Sigmoid colon (tissue), 7 donors: ENCODE measurements at places on chromosomes 2 and 18. TPM values are rescaled to one million over a fixed set of nuclear protein-coding genes. Genes with fewer than 3 reads are reported as not detected.

DNA sequence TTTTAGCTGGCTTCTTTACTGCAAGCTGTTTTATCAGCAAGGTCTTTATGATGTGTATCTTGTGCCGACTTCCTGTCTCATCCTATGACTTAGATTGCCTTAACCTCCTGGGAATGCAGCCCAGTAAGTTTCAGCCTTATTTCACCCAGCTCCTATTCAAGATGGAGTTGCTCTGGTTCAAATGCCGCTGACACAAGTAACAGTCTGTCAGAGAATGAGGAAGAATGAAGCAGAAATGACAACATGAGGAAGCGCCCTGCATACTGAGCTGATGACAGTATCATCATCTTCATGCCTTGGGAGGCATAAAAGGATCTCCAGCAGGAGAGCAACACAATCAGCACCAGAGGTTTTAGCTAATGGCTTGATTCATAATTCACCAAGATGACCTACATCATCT lies 309.4 kb downstream of the NBAS start:
- no peaks in the 10 kb centered on the region for H3K27me3 ChIP-seq
- no peaks in the 10 kb centered on the region for H3K36me3 ChIP-seq
- no peak overlapping the region for H3K4me3 ChIP-seq
- no peaks in the 10 kb centered on the region for H3K4me1 ChIP-seq
- no peak for DNase-seq

- H3K27ac ChIP-seq: no peak overlapping the region
- H3K36me3 ChIP-seq: no peaks in the 10 kb centered on the region
- no peak overlapping the region for H3K4me3 ChIP-seq
- H3K27me3 ChIP-seq: no peaks in the 10 kb centered on the region
- DNase-seq: no peak
These were observed 592.0 kb downstream of the LRRTM4 start for GRCh38 chr2:76930056-76930744.

The MXD1 gene
- 7.5 TPM for total RNA-seq

The ASTL gene
- total RNA-seq: not detected

DNA sequence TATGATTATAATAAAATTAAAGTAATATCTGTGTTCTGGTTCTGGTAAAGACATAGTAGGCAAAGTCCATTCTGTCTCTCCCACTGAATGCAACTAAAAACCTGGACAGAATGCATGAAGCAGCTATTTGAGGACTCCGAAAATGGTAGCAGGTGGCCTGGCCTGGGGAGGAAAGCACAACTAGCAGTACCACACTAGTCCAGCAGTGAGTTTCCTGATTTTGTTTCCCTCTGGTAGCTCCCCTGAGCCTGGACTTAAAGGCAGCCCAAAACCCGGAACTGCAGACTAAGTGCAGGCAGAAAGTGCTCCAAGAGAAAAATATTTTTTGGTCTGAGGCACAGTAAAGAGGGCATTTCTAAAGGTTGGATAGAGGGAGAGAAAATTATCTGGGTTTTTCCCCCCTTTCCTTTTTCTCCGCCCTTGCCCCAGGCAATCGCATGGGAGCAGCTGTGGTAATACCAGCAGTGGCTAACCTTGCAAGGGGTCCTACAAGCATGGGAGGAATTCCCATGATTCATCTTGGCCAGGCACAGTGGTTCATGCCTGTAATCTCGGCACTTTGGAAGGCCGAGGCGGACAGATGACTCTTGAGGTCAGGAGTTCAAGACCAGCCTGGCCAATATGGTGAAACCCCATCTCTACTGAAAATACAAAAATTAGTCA lies 32.3 kb downstream of the ASXL2 start:
- H3K27me3 ChIP-seq: no peaks in the 10 kb centered on the region
- no peak for DNase-seq
- no peak overlapping the region for H3K4me3 ChIP-seq
- peaks cover 5% of the 10 kb centered on the region for H3K36me3 ChIP-seq
- H3K27ac ChIP-seq: no peak overlapping the region
- no peaks in the 10 kb centered on the region for H3K4me1 ChIP-seq

The NAPG gene
- 43.5 TPM for total RNA-seq

DNA sequence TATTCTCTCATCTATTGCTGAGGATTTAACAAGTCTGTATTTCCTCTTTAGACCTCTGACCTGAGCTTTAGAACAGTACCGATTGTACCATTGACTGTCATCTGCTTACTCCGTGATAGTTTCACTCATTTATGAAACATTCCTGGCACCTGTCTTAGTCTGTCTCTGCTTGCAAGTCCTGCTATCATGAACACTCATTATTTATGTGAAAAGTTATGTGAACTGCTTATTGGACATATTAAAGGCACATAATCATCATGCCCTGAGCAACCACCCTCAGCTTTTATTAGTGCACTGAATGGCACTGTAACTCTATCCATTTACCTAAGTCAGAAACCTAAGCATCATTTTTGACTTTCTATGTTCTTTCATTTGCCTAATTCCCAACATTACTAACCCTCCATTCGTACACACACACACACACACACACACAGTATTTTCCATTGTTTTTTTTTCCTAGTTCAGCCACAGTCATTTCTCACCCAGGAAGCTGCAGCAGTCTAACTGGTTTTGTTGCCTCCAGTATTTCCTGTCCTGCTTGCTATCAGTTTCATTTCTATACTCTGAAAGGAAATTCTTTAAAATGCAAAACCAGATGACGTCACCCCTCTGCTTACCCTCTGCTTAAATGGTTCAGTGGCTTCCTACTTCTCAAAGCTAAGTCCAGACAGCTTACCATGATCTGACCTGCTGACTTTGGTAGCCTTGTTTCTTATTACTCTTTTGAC lies 146.1 kb downstream of the HAUS1 start:
- no peak overlapping the region for H3K4me3 ChIP-seq
- H3K4me1 ChIP-seq: peaks cover 43% of the 10 kb centered on the region
- H3K27ac ChIP-seq: no peak overlapping the region

The TRAF3IP1 gene
- total RNA-seq: 17.5 TPM

- H3K4me1 ChIP-seq: no peaks in the 10 kb centered on the region
- H3K36me3 ChIP-seq: no peaks in the 10 kb centered on the region
- no peak for DNase-seq
These were observed 105.1 kb downstream of the SLC8A1 start for GRCh38 chr2:40346535-40347354.

The CNGA3 gene
- total RNA-seq: 8.6 TPM

The COPS7B gene
- total RNA-seq: 17.6 TPM

GRCh38 chr18:50183556-50183955 lies 11.4 kb downstream of the MYO5B start:
- no peak overlapping the region for H3K4me3 ChIP-seq
- H3K4me1 ChIP-seq: no peaks in the 10 kb centered on the region
- no peaks in the 10 kb centered on the region for H3K27me3 ChIP-seq
- no peaks in the 10 kb centered on the region for H3K36me3 ChIP-seq

The ARMC9 gene
- total RNA-seq: 95.3 TPM

- H3K4me3 ChIP-seq: no peak overlapping the region
- H3K4me1 ChIP-seq: no peaks in the 10 kb centered on the region
- no peak overlapping the region for H3K27ac ChIP-seq
- DNase-seq: no peak
- peaks cover 15% of the 10 kb centered on the region for H3K36me3 ChIP-seq
These were observed 35.1 kb downstream of the SLC30A6 start for GRCh38 chr2:32200814-32201213.

The METTL4 gene
- 5.7 TPM for total RNA-seq

The MOCOS gene
- 1.4 TPM for total RNA-seq

The CROCC2 gene
- not detected for total RNA-seq

DNA sequence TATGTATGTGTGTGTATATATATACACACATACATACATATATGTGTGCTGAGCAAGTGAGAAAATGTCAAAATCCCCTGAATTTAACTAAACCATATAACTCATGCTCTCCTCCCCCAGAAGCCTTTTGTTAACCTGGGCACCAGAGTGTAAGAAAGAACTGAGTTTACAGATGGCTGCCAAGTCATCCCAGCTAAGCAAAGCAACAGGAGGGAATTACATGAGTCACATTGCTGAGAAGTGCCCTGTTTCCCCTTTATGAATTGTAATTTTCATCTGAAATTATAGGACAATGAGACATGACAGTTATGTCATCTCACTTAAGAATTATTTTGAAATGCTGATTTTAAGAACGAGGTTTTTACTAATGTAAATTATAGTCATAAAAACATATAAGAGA lies 29.9 kb downstream of the SCN7A start:
- no peaks in the 10 kb centered on the region for H3K27me3 ChIP-seq
- no peak overlapping the region for H3K4me3 ChIP-seq
- H3K36me3 ChIP-seq: peaks cover 5% of the 10 kb centered on the region
- no peaks in the 10 kb centered on the region for H3K4me1 ChIP-seq
- no peak for DNase-seq
- H3K27ac ChIP-seq: peak overlapping the region; percentile 47

DNA sequence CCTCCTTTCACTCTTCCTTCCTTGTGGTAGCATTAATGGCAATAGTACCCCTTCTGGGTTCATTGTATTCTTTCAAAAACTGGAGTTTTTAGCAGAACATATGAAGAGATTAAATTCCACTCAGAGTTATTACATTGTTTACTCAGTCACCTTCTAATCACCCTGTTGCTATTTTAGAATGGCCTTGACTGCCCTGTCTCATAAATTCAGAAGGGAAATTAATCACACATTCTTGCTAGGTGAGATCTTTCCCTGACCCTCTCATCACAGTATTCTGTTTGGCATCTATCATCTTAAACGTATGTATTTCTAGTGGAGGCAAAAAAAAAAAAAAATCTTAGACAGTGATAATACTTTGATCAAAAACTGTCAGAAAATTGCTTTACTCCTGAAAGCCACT lies 760.4 kb downstream of the ADCYAP1 start:
- H3K4me1 ChIP-seq: no peaks in the 10 kb centered on the region
- no peaks in the 10 kb centered on the region for H3K36me3 ChIP-seq
- H3K4me3 ChIP-seq: no peak overlapping the region
- no peaks in the 10 kb centered on the region for H3K27me3 ChIP-seq
- DNase-seq: no peak

DNA sequence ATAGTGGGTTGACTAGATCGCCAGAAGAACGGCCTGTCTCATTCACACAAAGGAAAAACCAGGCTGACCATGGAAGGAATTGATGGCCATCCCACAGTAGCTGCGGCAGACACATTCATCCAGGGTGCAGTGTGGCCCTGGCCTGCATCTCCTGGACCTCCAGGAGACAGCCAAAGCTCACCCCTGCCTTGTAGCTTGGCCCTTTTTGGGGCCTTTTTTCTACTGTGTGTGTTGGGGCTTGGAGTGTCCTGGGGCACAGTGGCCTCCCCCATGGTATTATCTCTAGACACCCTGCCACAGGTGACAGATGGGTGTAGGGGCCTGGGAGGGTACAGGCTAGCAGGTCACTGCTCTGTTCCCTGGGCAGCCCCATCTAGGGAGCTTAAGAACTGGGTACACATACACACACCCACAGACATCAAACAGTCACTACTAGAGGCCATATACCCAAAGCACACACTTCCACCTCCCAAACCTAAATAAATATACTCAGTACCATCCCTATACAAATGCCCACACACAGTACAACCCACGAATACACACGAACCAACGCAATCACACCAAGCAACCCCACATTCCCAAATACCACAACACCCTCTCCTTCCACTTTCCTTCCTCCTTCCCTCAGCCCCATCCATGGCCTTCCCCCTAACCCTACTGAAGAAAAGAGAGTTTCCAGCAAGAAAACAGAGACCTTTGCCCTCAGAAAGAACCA lies 8.6 kb downstream of the EN1 start:
- H3K4me3 ChIP-seq: no peak overlapping the region
- H3K27ac ChIP-seq: no peak overlapping the region
- DNase-seq: no peak
- H3K4me1 ChIP-seq: no peaks in the 10 kb centered on the region
- H3K36me3 ChIP-seq: no peaks in the 10 kb centered on the region
- peaks cover 99% of the 10 kb centered on the region for H3K27me3 ChIP-seq

DNA sequence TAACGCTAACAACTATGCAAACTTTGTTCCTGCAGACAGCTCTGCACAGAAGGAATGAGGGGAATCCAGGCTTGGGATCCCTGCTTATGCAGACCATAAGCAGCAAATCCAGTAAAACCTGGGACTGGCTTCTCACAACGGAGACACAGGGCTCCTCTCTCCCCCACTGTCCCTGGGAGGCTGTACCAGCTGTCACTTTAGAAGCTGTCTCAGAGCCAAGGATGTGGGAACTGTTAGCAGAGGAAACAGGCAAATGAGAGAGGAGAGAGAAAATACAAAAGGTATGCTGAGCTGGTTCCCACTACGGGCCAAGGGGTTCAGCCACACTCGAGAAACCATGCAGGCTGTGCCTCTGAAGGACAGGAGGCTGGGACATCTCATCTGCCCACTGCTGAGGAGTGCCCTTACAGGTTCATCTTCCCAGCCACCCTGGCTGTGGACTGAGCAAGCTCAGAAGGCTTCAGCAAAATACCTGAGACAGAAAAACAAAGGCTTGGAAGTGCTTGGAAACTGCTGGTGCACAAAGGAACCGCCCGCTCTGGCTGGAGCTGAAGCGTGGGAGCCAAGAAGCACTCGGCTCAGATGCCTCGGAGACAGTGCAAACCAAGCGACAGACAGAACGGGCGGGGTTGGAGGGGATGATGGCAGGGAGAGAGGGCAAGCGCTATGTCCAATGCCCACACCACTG lies 72.5 kb downstream of the FAM210A start:
- no peak for DNase-seq
- no peaks in the 10 kb centered on the region for H3K36me3 ChIP-seq

DNA sequence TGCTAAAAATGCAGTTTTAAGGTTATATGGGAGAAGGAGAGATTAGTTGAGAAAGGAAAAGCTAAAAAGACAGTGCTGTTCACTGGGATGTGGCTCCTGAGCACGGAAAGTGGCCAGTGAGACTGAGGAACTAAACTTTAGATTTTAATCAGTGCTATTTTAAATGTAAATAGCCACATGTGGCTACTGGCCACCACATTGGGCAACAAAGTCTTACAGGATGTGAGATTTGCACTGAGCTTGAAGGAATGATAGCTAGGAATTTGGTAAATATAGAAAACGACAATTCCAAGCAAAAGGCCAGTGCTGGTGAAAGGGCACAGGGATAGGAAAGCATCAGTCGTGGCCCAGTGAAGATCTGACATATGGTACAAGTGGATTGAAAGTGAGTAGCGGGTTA lies 14.1 kb upstream of the SP5 start:
- no peak overlapping the region for H3K27ac ChIP-seq
- no peaks in the 10 kb centered on the region for H3K4me1 ChIP-seq
- no peak overlapping the region for H3K4me3 ChIP-seq
- no peaks in the 10 kb centered on the region for H3K36me3 ChIP-seq
- DNase-seq: no peak

GRCh38 chr2:113723411-113723810 lies 33.0 kb downstream of the SLC35F5 start:
- DNase-seq: no peak
- no peak overlapping the region for H3K4me3 ChIP-seq
- H3K27me3 ChIP-seq: no peaks in the 10 kb centered on the region
- no peaks in the 10 kb centered on the region for H3K4me1 ChIP-seq
- peaks cover under 1% of the 10 kb centered on the region for H3K36me3 ChIP-seq

- no peak overlapping the region for H3K4me3 ChIP-seq
- H3K4me1 ChIP-seq: peaks cover 20% of the 10 kb centered on the region
- DNase-seq: no peak
These were observed 3.2 kb downstream of the ZBTB7C start for GRCh38 chr18:48405978-48406377.

GRCh38 chr2:137369106-137369505 lies 595.2 kb upstream of the HNMT start:
- no peaks in the 10 kb centered on the region for H3K27me3 ChIP-seq
- H3K4me3 ChIP-seq: no peak overlapping the region
- no peak overlapping the region for H3K27ac ChIP-seq
- H3K36me3 ChIP-seq: no peaks in the 10 kb centered on the region
- H3K4me1 ChIP-seq: no peaks in the 10 kb centered on the region
- DNase-seq: no peak

- H3K27ac ChIP-seq: no peak overlapping the region
- no peaks in the 10 kb centered on the region for H3K27me3 ChIP-seq
- H3K4me1 ChIP-seq: no peaks in the 10 kb centered on the region
- no peak overlapping the region for H3K4me3 ChIP-seq
These were observed 144.9 kb upstream of the NCKAP5 start for GRCh38 chr2:133713049-133713580.
